ENCODE measurements at places on chromosomes 2 and 18.

DNA sequence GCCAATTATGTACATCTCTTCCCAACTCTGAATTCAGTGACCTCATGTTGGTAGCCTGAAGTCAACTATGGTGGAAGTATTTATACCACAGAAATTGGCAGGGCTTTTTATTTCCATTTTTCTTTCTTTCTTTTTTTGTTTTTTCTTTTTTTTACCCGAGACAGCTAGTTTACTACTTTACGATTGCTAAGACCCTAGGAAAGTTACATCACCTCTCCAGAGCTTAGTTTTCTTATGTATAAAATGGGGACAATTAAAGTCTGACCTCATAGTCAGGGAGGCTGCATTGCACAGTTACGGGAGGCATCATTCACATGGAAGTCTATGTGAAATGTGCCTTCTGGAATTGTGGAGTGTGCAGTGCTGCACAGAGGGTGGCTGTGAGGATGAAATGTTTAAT is 194.3 kb downstream of the MTX2 start:
- DNase-seq, result no peak

DNA sequence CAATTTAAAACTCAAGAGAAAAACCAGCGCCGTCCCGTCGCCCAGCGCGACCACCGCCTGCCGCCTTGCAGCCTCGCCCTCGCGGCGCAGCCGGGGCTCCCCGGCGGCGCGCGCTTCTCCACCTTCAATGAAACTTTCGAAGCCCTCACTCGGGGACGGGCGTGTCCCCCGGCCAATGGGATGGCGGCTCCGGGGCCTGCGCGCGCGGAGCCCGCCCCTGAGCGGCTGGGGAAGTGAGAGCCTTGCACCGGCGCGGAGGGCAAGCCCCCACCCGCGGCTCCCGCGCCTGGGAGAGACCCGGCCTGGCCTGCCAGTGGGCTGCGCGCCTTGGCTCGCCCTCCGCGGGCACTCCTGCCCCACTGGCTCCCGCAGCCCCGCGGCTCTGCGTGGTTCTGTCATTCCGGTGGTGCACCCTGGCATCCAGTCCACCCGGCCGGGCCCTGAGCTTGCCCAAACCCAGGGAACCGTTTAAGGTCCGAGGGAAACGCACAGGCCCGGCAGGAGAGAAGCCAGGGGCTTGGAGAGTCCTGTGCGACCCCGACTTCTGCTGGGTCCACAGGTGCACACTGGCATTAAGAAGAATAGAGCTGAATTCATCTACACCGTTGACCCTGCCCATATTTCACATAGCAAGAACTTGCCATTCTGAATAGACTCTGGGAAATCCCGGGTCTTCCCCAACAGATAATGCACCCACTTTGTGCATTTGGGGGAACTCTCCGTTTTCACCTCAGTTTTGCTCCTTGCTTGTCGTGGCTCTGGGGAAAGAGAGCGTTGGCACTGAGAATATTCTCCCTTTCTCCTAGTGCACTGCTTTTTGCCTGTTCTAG is at the start of gene PIEZO2:
TSS of gene PIEZO2 (minus strand) at position 129 of the 830 bp plus-strand sequence. CDS start 981 bp downstream, outside the sequence.
- DNase-seq, result no peak

GRCh38 chr2:178392215-178392614 is 58.8 kb downstream of the PRKRA start:
- no peak for DNase-seq

- DNase-seq, result no peak
Observed at GRCh38 chr2:204507636-204508035, 37.6 kb upstream of the PARD3B start.

DNA sequence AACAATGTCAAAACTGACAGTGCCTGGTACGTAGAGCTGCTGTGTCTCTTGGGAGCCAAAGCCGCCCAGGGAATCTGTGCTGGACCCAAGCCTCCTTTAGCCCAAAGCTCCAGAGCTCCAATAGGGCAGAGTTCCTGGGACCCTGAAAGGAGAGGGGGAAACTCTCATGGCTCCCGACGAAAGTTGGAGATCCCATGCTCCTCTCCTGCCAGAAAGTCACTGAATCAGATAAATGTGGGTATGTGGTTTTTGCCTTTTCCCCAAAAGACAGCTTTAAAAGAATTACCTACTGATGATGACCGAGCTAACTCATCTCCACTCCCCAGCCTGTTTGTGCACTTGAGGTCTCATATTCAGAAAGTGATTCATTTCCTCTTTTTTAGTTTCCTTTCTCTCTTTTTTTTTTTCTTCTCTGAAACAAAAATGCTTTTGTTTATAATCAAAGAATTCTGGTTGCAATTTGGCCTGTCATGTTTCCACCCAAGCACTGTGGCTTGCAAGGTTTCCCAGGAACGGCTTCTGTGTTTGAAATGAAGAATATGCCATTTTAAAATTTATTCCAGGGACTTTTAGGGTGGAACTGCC is 14.1 kb upstream of the PMAIP1 start:
- DNase-seq, result no peak

DNA sequence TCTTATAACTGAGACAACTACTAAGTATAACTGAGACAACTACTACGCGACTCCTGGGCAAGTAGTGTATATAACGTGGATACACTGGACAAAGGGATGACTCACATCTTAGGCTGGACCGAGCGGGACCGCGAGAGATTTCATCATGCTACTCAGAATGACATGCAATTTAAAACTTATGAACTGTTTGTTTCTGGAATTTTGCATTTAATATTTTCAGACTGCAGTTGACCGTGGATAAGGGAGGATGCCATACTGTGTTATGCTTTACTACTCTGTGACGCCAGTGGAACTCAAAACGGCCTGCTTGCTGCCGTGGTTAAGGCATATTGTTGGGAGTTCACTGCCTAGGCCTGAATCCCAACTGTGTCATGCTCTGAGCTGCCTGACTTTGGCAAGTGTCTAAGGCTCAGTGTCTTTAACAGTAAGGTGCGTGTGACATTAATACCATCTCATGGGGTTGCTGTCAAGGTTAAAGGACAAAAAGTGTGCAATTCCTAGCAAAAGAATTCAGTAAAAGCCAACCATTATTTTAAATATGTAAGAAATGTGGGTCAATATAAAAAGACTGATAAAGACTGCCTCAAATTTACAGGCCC is 64.6 kb downstream of the BMP10 start:
- DNase-seq, result no peak

DNA sequence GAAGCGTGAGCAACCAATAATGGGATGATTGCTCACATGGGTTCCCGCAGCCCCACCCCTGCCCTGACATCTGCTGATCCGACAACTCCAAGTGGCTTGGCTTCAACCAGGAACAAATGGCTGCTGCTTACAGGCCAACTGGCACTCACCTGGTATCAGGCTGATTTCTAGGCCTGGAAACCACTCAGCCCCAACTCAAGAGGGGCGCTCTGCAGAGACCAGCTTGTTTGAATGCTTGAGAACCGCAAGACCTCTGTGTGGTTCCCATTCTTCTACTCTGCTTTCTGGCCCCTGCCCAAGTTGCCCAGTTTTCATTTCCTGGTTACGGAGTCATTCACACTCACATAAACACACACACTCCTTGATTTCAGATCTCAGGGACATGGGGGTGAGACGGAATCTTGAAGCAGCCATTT is 52.0 kb downstream of the TNP1 start:
- DNase-seq, result no peak

- DNase-seq, result no peak
Observed at GRCh38 chr2:234898534-234899053, 53.2 kb upstream of the SH3BP4 start.

DNA sequence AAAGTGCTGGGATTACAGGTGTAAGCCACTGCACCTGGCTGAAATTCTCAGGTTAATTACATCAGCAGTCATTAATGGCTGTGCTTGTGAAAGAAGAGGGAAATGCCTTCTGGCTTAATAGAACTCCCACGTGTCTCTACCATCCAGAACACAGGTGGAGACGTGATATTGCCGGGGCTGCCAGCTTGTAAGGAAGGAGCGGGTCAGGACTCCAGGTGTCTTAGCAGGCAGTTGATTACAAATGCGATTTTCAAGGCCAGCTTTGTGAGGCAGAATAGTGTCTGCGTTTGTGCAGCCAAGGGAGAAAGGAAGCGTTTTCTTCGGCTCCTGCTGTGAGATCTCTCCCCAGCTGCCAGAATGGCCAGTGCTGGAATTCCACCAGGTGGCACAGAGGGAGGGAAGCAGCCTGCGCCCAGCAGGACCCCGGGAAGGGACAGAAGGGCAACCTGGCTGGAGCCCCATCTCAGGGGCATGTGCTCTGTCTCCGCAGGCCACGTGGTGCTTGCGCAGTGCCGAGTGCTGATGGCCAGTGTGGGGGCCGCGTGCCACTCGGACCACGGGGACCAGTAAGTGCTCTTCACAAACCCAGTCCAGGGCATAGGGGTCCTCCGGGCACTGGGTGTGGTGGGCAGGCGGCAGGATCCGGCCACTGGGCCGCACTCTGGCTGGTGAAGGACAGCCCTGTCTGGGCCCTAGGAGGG is 3.7 kb upstream of the ESPNL start:
- no peak for DNase-seq

GRCh38 chr2:224206816-224207215 is 167.7 kb upstream of the SERPINE2 start:
- DNase-seq, result no peak
